ENCODE measurements at places on chromosomes 7 and 10.

DNA sequence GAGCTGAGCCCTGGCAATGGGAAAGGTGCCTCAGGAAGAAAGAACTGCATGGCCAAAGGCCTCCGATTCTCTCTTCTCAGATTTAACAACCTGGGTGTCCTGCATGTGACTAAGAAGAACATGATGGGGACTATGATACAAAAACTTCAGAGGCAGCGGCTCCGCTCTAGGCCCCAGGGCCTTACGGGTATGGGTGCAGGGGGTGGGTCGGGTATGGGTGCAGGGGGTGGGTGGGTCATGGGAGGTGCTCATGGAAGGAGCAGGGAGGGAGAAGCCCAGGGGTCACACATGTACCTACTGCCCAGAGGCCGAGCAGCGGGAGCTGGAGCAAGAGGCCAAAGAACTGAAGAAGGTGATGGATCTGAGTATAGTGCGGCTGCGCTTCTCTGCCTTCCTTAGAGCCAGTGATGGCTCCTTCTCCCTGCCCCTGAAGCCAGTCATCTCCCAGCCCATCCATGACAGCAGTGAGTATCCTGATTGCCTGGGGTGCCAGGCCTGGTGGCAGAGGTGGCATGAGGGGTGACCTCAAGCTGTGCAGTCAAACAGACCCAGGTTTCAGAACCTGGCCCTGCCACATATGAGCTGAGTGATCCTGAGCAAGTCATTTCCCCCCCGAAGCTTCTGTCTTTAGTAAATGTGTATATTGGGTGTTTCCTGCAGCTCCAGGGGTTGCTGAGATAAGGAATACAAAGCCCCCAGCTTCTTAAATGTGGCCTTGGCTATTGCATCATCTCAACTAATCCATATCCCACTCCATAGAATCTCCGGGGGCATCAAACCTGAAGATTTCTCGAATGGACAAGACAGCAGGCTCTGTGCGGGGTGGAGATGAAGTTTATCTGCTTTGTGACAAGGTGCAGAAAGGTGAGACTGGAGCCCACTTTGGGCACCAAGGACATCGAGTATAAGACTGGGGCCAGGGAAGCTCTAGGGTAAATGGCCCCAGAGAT lies 2.0 kb downstream of the NFKB2 start:
- DNase-seq = no peak

GRCh38 chr7:45033261-45033930 lies 33.4 kb downstream of the CCM2 start:
- no peak for DNase-seq

- no peak for DNase-seq
These were observed 17.9 kb upstream of the SERPINE1 start for GRCh38 chr7:101108961-101109360.

DNA sequence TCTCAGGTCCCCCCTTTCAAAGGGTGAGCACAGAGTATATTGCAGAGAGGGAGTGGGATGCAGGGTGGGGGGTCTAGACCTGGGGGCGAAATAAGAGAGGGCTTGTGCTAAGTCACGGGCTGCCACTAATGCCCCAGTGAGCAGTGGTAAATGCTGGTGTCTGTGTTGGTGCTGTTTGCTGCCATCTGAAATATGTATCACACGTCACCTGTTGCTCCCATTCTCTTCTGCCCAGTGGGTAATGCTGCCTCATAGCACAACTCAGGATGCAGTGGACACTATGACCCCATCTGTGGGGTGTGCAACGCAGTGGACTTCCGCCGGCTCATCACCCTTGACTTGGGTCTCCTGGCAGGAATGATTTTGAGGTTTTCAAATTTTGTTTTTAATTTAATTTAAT lies 2.6 kb downstream of the STOX1 start:
- no peak for DNase-seq

- no peak for DNase-seq
These were observed 206.8 kb upstream of the MTPN start for GRCh38 chr7:136183981-136184380.

GRCh38 chr10:23173214-23174073 lies 18.7 kb upstream of the PTF1A start:
- no peak for DNase-seq

DNA sequence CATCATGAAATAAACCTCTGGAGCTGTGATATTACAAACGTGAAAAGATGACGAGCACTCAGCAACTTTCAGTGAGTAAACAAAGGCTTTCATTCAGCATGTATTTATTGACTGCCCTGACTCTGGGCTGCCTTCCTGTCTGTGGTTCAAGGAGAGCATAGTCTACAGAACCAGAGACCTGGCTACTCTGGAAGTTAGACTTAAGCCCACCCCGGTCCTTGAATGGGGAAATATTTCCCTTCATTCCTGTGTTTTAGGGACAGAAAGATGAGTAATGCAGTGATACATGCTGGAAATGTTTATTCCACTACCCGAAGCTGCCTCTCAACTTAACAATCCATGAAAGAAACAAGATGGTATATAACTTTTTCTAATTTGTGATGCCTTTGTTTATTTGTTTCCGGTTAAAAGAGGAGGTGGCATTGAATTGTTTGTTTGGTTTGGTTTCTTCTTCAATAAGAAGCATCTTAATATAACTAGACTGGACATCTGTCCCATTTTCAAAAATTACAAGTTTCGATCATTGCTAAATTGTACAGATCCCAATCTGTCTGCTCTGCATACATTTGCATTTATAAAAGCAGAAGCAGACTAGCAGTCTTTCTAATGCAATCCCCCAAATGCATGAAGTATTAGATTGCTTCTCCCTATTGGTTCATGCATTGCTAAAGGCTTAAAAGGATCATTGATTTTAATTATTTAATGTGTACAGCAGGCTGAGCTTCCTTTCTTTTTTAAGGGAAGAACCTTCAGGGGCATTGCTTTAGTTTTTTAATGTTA lies 57.7 kb downstream of the TRUB1 start:
- DNase-seq = no peak

DNA sequence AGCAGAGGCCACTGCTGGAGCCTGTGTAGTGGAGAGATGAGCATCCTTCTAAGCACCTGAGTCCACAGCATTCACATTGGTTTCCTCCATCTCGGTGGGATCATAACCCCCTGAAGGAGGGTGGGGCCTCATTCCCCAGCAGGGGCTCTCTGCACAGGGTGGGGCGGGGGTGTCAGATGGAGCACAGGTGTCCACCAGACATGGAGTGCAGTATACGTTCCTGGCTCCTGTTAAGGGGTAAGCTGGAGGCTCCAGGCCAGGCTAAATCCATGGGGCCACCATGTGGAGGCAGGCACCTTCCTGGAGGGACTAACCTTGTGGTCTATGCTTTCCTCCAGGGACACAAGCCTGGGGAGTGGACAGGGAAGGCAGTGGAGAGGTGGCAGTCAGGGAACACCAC lies 252.6 kb downstream of the GRID1 start:
- DNase-seq = no peak

DNA sequence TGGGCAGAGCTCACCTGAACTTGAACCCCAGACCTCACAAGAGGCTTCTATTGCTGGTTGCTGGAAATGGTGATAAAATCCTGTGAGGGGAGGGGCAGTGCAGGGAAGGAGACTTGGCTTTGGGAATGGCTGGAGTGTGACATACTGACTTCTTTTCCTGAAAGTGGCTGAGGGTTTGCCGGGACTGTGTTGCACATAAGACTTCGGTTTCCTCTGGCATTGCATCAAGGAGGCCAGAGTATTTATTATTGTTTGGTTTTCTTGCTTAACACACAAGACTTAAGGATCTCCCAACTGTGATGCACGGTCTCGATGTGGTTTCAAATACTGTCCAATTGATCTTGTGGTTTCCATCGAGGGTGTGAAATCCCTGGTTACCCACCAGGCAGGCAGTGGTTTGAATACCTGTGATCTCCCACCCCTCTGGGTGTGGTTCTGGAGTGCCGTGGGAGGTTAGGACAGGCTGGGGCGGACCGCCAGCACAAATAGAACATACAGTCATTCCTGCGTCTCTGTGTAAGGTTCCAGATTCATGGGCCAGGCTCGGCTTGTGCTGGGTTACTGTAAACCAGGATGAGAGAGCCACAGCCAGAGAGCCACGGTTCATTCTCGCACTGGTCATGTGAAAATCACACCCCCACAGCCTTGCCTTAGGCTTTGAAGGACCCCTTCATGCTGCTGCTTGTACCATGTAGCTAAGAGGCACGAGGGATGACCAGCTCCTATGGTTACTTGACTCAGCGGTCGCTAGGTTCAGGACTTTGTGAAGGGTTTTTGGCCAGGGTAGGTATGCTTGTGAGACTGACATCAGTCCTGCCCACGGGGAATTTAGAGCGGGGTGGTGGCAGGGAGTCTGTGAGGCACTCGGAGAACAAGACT lies 39.2 kb downstream of the WBP1L start:
- DNase-seq = no peak

DNA sequence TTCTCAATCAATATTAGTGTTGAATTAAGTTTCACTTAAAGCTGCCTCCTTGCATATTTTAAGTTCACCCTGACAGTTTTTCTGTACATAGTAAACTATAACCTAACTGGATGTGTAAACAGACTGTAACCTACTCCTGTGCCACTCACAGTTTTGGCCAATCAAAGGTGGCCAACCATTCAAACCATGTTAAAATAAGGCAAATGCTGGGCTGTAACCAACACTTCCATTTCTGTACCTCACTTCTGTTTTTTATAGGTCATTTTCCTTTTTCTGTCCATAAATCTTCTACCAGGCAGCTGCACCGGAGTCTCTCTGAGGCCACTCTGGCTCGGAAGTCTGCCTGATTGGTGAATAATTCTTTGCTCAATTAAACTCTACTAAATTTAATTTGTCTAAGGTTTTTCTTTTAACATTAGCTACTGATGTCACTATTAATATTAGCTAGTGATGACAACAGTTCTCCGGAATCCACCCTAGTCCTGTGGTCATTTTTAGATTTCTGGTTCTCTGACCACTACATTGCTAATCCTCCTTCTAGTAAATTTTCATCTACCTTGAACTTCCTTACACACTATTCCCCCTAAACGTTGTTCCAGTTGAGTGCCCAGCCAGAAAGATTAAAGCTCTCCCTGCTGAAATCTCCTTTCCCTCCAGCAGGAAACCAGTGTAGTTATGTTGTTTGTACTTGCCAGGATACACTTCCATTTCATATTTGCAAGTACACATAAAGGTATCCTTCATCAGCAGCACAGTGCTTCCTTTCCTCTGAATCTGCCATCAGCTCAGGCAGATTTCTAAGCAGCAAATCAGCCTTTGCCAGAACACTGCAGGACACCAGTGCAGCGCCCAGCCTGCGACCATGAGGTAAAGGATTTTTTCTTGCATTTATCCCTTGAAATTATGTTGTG lies 18.6 kb upstream of the IFIT2 start:
- DNase-seq = no peak

GRCh38 chr10:91541481-91541880 lies 91.4 kb downstream of the PPP1R3C start:
- no peak for DNase-seq

DNA sequence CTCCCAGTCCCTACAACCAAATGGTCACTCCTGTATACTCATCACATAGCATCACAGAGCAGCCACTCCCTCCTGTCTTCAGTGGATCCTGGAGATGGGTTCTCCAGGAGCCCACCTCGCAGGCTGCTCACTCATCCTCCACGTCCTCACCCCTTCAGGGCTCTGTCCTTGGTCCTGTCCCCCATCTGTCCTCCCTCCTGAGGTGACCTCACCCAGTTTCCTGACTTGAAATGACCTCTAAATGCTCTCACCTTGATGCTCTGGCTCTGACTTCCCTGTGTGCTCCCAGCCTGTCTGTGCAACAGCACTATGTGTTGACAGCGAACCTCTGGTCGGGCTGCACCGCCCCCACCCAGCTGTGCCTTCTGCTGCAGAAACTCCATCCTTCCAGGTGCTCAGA lies 2.1 kb upstream of the PPP2R2D start:
- DNase-seq = no peak

DNA sequence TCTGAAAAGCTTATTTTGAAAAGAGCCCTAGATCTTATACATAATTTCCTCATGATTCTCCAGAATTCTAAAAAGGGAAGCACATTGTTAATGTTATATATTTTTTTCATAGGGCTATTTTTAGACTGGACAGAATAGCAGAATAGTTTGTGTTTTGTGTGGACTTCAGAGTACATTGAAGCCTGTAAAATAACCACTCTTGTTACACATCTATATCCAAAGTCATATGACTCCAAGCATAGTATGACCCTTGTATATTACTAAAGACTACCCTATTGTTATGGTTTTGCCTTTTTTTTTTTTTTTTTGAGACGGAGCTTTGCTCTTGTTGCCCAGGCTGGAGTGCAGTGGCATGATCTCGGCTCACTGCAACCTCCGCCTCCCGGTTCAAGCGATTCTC lies 26.1 kb upstream of the FIS1 start:
- DNase-seq = no peak

DNA sequence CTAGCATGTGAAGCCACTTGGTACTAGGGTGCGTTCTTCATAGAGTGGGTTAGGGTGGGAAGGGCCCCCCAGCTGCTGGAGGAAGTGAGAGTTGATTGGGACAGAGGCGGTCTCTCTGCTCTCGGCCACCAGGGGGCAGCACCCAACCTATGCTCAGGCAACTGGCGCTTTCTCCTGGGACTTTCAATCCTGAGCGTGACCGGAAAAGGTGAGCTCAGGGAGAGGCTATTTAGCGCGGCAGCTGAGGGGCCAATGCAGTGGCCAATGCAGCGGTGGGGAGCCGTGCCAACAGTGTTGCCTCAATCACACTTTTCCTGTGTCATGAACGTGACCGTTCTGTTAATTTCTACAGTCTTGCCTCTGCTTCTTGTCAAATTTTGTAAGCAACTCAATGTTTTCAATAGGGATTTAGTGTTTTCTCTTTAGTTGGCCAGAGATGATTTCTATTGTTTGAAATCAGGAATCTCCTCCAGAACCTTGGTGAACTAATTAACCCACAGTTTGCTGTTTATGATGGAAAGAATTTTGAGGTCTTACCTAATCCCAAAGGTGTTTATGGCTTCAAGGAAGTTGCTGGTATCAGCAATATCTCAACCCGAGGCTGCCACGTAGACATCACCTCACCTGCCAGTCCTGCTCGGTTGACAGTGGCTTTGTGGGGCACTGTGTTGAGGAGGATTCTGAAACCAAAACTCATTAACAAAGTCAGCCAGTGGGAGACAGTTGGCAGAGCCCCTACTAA lies 67.9 kb upstream of the PDZD8 start:
- DNase-seq = peak; percentile 65

DNA sequence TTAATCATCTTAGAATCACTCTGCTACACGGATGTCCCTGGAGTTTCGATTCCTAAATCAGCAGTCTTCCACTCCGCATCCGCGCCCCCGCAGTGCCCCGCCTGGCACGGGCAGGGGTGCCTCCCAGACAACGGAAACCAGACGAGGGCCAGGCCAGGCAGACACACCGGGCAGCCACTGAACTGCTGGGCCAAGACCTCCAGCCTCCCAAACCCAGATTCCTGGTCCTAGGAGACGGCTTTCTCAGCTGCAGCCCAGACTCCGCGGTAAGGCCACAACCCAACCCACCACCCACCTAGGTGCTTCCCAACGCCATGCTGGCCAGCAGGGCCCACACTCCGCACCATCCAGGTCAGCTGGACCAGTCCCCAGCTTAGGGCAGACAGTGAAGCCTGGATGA lies 33.2 kb downstream of the MAD1L1 start:
- DNase-seq = no peak

DNA sequence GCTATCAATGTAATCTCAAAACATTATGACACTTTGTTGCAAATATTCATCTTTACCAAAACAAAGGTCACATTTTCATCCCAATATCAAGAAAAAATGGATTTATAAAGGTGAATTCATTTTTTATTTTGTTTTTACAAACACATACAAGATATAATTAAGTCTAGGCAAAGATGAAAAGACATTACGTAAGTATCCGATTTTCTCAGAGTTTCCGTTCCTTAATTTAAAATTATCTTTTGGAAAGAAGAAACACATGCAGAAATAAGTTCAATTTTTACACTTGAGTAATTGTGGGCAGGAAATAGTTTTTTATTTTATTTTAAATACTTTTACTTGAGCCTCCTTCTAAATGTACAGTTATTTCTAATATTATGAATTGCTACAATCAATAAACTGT lies 24.6 kb downstream of the RTKN2 start:
- no peak for DNase-seq
